AML-193 (cell line): ENCODE measurements at places on chromosomes 2 and 18.

DNA sequence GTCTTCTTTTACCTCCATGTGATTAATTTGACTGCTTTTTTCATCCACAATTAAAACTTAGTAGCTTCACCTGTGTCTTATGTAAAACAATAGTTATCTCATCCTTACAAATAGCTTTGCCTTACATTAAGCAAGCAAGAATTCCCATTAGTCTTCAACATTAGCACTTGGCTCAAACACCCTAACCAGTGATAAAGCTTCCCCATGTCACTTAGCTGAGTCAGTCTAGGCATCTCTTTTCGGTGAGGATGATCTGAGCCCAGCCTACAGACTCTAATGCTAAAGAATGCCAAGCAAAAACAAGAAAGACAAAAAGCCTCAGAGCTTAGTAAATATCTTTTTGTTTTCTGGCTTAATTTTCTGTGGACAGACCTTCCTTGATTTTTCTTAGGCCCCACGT is 26.1 kb downstream of the GAD1 start:
- DNase-seq = no peak

DNA sequence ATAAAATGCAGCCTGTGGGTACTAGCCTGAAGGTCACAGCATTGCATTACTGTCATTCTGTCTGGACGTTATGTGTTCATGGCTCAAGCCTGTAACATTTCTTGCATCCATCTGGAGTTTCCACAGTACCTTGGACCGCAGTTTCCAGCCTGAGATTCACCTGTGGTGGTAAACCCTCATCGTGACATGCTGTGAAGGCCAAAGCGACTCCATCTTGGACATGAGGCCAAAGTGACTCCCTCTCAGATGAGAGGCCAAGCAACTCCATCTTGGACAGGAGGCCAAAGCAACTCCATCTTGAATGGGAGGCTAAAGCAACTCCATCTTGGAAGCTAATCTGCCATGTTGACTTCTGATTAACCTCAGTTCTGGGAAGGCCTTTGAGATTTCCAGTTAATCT is 257.7 kb upstream of the MYT1L start:
- DNase-seq = no peak

- peak; percentile 47 for DNase-seq
Measured at GRCh38 chr18:10524507-10525370, 1.1 kb upstream of the NAPG start.

- no peak for DNase-seq
Measured at GRCh38 chr2:103208916-103209315, 447.1 kb downstream of the TMEM182 start.

DNA sequence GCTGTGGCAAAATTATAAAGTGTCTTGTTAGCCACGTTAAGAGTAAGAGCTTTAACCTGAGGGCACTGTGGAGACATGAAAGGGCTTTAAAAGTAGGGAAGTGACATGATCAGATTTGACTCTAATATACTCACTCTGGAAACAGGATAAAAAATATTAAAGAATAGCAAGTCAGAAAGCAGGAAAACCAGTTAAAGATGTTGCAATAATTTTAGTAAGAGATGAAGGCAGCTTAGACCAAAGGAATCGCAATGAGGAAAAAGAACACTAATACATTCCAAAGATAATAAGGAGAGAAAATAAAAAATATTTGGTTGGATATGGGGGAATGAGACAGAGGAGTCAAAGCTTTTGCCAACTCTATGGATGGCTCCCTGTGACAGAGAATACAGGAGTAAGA is 183.8 kb downstream of the DYM start:
- no peak for DNase-seq

- DNase-seq = no peak
Measured at GRCh38 chr2:64860276-64860885, 128.8 kb upstream of the SLC1A4 start.

DNA sequence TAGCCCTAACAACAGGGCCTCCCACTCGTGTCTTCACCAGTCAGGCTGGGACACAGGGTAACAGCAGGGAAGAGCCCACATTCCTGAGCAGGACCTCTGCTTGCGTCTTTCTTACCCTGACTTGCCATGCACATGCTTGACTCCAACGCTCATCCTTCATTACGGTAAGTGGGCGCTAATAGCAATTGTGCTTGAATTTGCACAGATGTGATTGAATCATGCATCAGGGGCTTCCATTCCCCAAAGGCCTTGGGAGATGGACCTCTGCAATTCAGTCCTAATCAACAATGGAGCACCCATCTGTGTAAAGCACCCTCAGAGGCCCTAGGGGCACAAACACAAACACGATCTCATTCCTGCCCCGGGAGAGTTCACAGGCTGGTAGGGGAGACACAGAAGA is 13.5 kb downstream of the TEX51 start:
- no peak for DNase-seq

DNA sequence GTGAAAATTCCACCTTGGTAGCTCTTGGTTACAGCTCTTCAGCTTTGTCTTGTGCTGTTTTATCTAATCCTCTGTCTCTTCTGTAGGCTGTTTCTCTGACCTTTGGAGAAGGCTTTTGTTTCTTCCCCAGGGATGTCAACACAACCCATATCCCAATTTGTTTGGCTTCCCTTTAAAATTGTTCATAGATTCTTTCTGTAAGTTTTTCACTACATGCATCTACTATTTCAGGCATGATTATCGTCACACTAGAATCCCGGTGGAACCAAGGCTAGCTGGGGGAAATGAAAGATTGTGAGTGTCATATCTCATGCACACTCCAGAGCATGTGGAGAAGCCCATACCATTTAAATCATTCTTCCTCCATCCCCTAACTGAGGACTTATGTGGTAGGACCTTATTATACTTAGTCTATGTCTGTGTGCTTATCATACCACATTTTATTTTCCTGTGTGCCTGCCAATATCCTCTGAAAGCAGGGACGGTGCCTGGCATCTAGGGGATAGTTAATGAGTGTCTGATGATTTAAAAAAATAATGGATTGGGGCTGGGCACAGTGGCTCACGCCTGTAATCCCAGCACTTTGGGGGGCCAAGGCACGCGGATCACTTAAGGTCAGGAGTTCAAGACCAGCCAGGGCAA is 59.9 kb downstream of the CRIM1 start:
- no peak for DNase-seq

- DNase-seq = no peak
Measured at GRCh38 chr2:178266445-178266844, 72.1 kb downstream of the OSBPL6 start.

GRCh38 chr2:199910338-199911051 is 598 bp upstream of the C2orf69 start:
- no peak for DNase-seq

DNA sequence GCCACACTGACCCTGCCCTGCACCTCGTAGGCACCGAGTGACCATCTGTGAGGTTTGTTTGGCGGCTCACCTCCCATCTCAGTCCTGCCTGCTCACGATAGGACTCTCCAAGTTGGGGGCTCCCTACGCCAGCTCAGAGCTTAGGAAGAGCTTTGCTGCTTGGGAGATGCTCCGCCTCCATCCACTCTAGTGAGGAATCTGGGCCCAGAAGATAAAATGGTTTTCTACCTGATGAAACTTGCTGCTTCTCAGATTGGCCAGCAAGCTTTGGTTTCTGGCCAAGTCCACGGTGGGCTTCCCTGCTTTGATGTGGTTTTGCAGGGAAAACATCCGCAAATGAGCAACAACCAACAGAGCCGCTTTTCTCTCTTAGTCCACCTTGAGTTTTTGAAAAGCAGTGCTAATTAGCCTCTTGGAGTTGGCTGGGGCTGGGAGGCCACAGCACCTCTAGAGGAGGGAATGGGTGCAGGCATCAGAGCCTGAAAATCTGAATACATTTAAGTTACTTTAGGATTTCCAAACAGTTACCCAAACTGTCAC is 42.2 kb downstream of the THNSL2 start:
- DNase-seq = peak; percentile 16

DNA sequence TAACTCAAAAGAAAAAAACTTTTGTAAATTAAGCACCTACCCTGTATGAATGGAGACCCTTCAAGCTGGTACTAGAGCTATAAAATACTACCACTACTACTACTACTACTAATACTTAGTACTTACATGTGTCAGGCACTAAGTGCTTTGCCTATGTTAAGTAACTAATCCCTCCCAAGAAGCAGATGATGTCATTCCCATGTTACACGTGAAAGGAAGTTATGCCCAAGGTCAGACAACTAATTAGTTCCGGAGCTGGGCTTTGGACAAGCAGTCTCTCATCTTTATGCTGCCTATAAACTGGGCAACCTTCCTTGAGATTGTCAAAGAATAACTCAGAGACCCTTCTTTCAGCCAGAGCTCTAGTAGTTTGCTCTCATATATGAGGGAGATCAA is 13.9 kb upstream of the ATP6V1B1 start:
- DNase-seq = no peak

DNA sequence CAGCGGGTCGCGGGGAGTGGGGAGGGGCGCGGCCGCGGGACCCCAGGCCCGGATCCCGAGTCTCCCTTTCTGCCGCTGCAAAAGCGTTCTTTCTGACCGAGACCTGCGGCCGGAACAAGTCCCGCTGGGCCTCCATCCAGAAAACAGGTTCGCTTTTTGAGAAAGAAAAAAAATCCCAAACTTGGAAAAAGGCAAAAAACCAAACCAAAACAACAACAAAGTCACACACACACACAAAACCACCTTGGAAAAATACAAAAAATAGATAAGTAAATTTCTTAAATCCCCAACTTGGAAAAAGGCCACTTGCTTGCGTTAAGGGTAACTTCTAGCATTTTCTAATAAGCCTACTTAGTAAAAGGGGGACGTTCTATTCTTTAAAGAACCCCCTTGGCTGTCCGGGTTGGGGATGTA is 250 bp upstream of the CHST10 start:
- DNase-seq = no peak

DNA sequence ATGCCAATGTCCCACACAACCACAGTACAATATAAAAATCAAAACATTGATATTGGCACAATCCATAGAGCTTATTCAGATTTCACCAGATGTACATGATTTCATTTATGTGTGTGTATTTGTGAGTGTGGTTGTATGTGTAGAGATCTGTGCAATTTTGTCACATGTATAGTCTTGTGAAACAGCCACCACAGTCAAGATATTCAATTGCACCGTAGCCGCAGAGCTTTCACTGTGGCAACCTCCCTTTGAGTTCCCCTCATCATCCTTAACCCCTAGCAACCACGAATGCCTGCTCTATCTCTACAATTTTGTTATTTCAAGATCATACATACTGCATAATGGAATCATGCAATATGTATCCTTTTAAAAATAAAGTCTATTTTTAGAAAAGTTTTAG is 391.3 kb downstream of the SETBP1 start:
- DNase-seq = peak; percentile 47

GRCh38 chr2:120204022-120204405 is 19.2 kb downstream of the TMEM185B start:
- no peak for DNase-seq

DNA sequence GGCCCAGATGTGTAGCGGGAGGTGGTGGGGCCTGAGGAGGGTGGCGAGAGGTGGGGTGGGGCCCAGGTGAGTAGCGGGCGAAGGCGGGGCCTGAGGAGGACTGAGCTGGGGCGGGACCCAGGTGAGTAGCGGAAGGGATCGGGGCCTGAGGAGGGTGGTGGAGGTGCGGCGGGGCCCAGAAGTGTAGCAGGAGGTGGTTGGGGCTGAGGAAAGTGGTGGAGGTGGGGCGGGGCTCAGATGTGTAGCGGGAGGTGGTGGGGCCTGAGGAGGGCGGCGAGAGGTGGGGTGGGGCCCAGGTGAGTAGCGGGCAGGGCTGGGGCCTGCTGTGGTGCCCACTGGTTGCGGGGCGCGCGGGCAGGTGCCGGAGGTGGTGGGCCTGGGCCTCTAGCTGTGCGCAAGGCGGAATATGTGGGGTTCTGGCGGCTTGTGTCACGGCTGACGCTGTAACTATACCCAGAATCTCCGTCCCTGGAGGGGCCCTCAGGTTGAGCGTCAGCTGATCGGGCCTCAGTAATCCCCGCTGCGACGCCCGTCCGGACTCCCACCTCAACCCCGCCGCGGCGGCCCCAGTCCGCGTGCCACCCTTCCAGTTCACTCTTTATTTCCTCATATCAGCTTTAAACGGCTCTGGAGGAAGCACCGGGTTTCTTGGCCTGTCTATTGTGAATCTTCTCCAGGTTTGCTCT is 866 bp upstream of the SF3B6 start:
- peak; percentile 46 for DNase-seq

DNA sequence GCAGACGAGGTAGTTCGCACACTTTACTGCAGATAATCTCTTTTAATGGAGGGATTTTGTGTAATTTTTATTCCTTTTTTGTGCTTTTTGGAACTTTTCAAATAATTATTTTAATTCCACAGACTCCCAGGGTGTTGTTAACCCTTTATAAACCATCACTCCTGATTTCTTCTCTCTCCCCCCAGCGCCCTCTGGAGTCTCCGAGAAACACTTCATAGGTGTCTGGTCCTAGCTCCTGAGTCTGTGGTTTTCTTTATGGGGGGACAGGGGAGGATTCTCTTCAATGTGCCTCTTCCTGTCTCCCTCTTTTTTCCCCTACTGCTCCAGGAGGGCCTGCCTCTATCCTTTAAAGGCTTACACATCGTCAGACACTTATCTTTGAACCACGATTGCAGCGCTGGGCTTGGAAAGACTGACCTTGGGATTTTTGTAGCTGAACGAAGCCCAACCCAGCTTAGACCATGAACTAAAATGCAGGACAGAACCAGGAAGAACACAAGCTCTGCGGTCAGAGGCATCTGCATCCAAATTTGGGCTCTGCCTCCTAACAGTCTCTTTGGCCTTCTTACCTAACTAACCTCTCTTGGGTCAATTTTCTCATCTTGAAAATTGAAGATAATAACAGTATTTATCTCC is 7.1 kb upstream of the PKDCC start:
- DNase-seq = no peak

DNA sequence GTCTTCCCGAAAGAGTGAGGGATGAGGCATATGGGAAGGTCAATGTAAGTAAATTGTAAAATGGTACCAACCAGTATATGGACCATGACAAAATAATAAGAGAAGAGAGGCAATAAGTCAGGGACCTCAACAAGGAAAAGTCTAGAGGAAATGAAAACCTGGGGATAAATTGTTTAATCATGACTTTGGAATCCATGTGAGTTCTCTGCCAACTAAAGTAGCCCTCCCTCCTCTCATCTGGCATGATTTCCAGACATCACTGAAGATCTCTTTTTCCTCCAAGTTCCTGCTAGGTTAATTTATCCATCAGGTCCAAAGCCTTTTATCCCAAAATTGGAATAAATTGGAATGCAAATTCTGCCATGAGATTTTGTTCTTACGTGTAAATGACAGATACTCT is 417.9 kb downstream of the NRXN1 start:
- DNase-seq = no peak

GRCh38 chr18:32349728-32350395 is 120.8 kb downstream of the GAREM1 start:
- no peak for DNase-seq
